ENCODE measurements at places on chromosomes 1 and 21.

- DNase-seq: peak; percentile 62
These were observed 25.2 kb upstream of the EPS8L3 start for GRCh38 chr1:109788695-109789521.

- DNase-seq: no peak
These were observed 25.6 kb upstream of the VAV3 start for GRCh38 chr1:107990606-107991005.

DNA sequence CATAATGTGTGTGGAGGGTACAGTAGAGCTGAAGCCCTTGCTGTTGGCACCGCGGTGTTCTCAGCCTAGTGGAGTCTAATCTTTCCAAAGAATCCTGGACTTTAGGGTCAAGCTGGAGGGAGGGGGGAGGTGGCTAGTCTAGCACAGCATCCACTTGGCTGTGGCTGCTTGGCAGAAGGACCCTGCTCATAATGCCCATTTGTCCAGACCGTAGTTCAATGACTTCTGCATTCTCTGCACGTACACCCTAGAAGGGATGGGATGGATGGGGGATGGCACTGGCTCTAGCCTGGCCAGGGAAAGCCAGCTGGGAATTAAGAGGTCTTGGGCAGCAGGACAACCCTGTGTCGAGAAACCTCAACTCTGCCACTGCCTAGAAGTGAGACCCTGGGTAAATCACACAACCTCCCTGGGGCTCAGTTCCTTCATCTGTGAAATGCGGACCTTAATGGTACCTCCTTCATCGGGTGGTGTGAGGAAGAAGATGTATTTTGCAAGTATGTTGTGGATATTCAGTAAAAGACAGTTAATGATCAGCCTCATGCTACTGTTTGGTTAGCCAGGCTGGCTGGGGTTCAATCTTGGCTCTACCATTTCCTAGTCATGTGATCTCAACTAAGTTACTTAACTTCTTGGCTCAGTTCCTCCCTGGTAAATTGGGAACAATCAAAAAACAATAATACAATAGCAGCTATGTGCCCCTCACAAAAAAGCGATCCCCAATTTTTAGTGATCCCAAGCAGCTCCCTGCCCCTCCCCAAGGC lies 27.2 kb upstream of the CLIC4 start:
- no peak for DNase-seq

GRCh38 chr1:226457307-226457712 lies 49.4 kb upstream of the PARP1 start:
- no peak for DNase-seq

GRCh38 chr21:36849461-36850105 lies 116.9 kb downstream of the HLCS start:
- no peak for DNase-seq

DNA sequence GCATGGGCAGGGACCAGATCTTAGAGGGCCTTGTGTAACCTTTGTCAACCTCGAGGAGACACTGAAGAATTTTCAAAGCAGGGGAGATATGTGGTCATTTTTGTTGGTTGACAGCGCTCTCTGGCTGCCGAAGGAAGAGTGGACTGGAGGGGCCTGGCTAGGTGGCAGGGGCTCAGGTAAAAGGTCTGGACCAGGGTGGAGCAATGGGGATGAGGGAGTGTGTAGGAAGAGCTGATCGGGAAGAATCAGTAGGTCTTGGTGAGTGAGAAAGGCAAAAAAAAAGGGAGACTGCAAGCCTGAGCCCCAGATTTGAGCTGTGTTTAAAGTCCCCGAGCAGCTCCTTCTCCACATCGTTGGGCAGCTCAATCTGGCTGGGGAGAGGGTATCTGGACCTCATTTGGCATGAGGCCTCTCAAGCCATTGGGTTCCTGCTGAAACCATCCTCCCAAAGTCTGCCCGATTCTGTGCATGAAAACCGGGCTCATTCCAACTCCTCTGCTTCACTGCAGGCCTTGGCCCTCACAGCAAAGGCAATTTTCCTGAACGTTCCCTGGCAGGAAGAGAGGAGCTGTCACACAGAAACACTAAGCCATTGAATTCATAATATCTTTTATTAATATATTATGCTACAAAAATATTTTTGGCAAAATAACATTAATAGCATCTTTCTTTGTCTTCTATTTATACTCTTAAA lies 237.1 kb downstream of the TRABD2B start:
- no peak for DNase-seq

DNA sequence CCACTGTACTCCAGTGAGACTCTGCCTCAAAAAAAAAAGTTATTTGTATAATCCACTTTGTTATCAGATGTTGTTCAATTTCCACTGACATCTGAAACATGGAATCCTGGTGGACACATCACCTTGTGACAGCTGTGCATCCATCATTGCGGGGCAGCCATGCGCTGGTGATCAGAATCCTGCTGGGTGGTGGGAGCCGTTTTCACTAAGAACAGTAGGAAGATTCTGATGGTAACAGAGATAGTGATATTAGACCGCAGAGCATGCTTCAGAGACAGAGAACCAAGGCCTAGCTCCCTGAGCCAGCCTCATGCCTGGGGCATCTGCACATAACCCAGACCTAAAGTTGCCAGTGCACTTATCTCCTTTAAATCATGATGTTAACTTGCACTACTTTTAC lies 3.1 kb upstream of the SPRR3 start:
- DNase-seq: no peak

DNA sequence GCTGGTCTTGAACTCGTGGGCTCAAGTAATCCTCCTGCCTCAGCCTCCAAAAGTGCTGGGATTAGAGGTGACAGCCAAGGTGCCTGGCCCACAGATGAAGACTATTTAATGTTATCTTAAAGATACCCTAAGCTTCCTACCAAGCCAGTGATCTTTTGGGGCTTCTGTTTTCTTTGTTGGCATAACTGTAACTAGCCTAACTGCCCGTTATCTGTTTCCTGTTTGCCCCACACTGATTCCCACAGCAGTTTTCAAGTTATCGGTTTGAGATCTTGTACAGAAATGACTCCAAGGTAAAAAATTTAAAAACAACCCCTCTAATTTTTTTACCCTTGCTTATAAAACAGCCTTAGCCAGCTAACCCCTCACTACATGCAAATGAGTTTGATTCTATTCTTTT lies 12.4 kb downstream of the SELL start:
- no peak for DNase-seq

DNA sequence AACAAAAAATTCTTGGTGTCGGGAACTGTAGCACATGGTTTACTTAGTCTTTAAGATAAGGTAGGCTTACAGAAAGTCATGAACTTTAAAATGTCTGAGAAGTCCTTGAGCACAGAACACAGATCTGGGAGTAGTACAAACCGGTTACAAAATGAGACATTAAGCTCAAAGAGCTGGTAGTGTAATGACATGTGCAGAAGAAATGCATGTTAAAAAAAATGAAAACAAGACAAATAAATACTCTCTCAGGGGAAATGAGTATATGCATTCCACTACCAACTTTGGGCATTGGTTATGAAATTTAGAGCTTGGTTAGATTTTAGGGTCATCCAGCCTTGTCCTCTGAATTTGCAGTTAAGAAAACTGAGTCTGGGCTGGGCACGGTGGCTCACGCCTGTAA lies 91.5 kb upstream of the F3 start:
- DNase-seq: no peak

- no peak for DNase-seq
These were observed 32.0 kb downstream of the ACTN2 start for GRCh38 chr1:236718328-236718727.

GRCh38 chr1:108826081-108826635 lies 30.7 kb downstream of the AKNAD1 start:
- no peak for DNase-seq

- no peak for DNase-seq
These were observed 507.1 kb upstream of the ZRANB2 start for GRCh38 chr1:71587961-71588360.

GRCh38 chr1:222754366-222755139 lies 17.6 kb downstream of the FAM177B start:
- DNase-seq: peak; percentile 69

DNA sequence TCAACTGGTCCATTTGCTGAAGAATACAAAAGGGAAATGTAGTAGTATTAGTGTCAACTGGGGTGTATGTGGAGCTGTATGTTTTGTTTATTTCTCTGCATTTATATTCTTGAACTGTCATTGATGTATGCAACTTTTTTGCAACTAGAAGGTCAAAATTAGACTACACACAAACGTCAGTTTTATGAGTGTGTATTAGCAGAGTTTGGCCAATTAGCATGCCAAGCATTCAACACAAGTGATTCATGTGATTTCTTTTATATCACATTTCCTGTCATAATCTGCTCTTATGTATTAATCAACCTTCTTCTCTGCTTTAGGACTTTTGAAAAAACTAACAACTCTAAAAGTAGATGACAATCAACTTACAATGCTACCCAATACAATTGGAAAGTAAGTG lies 211.1 kb downstream of the LRRC40 start:
- no peak for DNase-seq

DNA sequence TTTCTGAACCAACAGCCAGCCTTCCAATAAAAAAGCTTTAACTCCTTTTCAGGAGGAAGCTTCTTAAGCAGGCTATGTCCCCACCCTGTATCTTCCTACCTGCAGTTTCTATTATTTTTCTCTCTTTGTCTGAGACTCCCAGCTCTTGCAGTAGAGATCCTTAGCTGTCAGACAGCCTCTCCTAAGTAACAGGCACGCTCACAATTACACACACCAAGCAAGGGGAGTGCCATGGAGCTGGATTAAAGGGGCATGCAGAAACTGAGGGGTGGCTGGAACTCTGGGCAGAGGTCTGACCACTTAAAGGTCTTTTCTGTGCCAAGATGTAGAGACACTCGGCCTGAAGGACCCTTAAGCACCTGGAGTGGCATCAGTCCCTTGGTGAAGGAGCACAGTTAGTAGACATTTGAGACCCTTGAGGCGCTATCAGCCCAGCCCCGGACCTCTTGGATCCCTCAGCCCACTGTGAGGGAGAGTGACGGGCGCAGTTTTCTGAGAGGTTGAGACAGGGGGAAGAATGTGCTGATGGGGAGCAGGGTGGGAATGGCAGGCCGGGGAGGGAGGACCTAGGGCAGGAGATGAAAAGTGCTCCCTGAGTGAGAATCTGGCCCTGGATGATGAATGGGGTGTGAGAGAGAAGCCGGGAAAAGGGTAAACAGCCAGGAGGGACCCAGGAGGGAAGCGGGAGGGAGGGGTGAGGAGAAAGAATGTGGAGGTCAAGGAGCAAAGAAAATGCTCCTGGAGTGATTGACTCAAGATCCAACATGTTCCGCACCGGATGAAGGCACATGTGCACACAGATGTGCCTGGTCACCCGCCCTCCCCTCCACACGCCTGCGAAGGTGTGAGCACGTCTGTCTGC lies 13.3 kb downstream of the PLXNA2 start:
- no peak for DNase-seq

GRCh38 chr1:147463022-147463421 lies 78.3 kb upstream of the BCL9 start:
- DNase-seq: no peak

GRCh38 chr1:8669606-8670335 lies 147.7 kb downstream of the RERE start:
- DNase-seq: no peak

GRCh38 chr1:99980928-99981327 lies 11.1 kb downstream of the SLC35A3 start:
- peak; percentile 18 for DNase-seq

DNA sequence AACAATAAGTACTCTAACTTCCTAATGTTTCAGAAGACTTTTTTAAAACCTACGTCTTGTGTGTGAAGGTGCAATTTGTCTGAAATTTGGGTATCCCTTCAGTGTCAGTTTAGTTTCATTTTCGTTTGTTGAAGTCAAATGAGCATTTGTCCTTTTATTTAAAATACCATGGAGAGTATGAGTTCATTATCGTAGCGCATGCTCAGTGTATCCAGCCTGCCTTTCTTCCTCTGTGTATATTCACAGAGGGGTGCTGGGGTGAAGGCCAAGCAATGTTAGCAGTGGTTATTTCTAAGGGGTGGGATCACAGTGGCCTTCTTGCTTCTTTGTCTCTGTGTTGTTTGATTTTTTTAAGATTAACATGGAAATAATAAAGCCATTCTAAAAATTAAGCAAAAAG lies 43.2 kb downstream of the CNN3 start:
- no peak for DNase-seq

DNA sequence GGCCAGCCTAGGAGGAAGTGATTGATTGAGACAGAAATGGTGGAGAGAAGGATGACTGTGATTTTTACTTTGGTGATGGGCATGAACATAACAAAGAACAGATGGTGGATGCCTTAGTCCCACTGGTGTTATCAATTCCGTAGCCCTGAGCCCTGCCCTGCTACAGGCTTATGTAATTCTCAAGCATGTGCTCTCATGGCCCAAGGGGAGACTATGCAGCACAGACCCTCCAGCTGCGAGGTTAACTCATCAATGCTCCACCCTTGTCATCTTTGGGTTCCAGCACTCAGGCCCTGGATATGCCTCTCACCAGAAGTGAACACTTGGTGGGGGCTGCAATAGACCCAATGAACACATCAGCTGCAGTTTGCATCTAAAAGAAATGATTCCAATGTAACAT lies 62.7 kb upstream of the LRRC8D start:
- DNase-seq: no peak

- no peak for DNase-seq
These were observed 994 bp upstream of the ACBD6 start for GRCh38 chr1:180503280-180503862.

GRCh38 chr1:207335695-207336363 lies 14.4 kb downstream of the CD55 start:
- no peak for DNase-seq

GRCh38 chr21:45838634-45839033 lies 142.9 kb upstream of the COL6A1 start:
- DNase-seq: no peak
